SHP77 treated with DMSO at 0.1 percent for 48 hours (cell line): ENCODE measurements at places on chromosomes 1 and 21.

DNA sequence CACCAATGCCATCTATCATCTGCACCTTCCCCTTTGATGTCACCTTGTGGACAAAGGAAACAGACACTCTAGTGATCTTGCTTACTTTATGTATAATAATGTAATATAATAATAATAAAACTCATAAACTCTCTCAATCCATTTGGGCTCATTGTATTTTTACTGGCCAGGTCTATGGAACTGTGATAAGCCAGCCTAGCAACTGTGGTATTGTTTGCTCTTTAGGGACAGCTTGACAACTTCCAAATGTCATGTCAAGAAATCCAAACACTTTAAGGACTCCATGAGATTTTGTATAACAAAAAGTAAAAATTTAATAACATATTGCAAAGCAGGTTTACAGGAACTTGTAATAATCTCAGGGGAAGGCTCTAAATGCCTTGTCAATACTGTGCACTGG, 1163.4 kb upstream of the TMPRSS15 start:
- DNase-seq, result no peak

GRCh38 chr1:15141935-15142539, 11.5 kb upstream of the TMEM51 start:
- no peak for DNase-seq

- DNase-seq, result no peak
Observed at GRCh38 chr21:24939291-24939690, 668.0 kb downstream of the MRPL39 start.

GRCh38 chr1:52235646-52236045, 93.8 kb downstream of the ZFYVE9 start:
- DNase-seq, result no peak

DNA sequence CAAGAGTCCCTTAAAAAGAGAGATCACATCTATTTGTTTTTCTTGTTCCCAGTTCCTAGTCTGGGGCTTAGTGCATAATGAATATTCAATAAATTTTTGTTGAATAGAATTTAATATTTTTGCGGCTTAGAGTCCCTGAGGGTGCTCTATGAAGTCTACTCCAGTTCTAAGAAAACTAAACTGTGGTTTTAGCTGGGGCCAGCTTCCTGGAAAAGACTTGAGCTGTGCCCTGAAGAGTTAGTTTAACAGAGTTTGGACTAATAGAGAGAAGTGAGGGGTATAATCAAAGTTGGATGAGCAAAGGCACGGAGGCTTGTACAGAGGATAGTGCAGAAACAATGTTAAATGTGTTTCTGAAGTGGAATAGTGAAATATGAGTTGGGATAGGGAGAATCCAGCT, 168.9 kb downstream of the FASLG start:
- no peak for DNase-seq
